Neural progenitor cell (in vitro differentiated cells): ENCODE measurements at places on chromosomes 2 and 18.
A peak's percentile ranks its signal among the peaks of the same experiment; 100 is the strongest.

DNA sequence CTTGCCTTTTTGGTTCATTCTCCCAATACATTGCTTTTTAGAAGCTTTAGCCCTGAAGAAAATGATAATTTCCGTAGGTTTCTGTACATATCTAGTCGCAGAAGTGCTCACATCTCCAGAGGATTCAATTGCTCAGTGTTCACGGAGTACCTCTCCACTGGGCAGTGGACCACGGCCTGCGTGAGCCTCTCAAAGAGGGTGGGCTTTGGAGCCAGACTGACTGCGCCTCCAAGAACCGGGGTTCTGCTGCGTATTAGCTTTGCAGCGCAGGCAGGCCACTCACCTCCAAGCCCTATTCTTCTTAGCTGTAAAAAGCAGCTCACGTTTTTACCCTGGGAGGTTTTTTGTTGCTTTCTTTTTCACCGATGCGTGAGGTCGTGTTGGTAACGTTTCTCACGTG, 35.4 kb downstream of the NTSR2 start:
- no peak for DNase-seq

GRCh38 chr2:127658641-127659407, 12.9 kb downstream of the GPR17 start:
- DNase-seq, result no peak

DNA sequence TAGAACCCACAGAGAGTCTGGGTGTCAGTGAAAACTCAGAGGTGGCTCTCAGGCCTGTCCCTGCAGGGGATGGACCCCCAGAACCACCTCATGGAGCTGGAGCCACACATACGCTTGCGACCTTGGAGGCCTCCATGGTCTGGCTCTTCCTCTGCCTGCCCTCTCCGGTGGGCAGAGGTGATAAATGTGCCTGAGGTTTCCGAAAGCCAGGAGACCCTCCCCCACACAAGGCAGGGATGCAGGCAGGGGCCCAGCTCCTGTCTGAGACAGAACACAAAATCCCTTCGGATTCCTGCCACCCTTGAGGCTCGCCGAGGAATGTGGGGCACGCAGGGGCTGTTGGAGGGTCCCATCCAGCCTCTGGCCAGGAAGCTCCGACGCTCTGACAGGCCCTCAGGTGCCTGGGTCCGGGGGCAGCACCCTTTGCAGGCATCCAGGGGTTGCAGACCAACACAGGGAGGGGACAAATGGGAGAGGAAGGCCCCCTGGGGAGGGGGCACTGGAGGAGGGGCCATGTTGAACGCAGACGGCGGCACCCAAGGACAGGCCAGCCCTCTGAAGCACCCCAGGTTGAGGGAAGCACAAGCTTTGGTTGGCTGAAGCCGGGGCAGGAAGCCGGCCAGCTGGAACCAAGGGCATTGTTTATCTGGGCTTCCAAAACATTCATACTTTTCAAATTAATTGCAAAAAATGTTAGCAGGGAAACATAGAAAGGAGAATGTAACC, 4.1 kb upstream of the SNED1 start:
- DNase-seq, result no peak

GRCh38 chr2:152084076-152084475, 14.8 kb downstream of the CACNB4 start:
- no peak for DNase-seq

GRCh38 chr2:136538489-136538888, 226.9 kb upstream of the THSD7B start:
- DNase-seq, result no peak

DNA sequence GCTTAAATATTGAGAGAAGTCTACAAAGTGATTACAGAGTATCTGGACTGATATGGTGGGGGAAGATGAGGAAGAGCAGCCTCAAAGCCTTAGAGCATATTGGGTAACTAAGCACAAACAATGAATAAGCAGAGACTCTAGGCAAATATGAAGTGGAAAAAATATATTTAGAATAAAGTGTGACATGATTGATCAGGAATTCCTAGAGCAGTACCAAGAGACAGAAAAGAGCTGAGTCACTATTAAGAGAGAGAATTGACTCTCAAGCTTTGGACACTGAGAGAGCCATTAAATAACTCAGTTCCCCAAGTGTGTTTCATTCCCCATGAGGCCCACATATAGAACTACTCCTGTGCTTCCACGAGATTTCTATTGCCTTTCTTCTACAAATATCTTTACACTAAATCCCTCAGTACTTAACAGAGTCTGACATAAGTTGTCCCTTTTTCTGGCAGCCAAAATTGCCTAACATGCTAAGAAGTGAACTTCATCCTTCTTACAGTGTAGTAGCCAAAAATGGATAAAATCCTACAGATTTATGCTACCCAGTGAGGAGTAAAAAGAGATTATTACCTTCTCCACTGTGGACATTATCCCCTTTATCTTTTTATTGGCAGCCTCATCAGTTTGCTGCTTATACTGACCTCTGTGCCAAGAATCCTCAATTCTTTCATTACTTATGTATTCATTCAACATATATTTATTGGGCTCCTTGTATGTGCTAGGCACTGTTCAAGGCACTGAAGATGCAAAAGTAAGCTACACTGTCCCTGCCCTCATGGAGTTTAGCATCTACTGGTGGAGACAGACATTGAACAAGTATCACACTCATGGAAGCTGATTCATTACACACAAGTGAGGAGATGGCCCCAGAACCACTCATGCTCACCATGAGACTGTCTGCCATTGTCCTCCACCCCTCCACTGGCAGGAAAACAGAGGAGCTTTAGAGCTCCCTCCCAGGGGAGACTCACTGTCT, 45.4 kb downstream of the SLC40A1 start:
- no peak for DNase-seq

DNA sequence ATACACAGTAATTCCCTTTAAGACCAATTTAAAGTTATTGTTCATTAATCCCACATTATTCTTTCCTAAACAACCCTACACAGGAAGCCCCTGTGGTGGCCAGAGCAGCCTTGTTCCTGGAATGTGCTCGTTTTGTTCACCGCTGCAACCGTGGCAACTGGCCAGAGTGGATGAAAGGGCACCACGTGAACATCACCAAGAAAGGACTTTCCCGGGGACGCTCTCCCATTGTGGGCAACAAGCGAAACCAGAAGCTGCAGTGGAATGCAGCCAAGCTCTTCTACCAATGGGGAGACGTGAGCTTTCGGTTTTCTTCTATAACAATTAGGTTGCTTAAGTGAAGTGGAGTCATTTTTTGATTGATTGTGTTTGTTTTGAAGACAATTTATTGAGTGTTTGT, 101.0 kb downstream of the UNC80 start:
- peak; percentile 91 for DNase-seq

DNA sequence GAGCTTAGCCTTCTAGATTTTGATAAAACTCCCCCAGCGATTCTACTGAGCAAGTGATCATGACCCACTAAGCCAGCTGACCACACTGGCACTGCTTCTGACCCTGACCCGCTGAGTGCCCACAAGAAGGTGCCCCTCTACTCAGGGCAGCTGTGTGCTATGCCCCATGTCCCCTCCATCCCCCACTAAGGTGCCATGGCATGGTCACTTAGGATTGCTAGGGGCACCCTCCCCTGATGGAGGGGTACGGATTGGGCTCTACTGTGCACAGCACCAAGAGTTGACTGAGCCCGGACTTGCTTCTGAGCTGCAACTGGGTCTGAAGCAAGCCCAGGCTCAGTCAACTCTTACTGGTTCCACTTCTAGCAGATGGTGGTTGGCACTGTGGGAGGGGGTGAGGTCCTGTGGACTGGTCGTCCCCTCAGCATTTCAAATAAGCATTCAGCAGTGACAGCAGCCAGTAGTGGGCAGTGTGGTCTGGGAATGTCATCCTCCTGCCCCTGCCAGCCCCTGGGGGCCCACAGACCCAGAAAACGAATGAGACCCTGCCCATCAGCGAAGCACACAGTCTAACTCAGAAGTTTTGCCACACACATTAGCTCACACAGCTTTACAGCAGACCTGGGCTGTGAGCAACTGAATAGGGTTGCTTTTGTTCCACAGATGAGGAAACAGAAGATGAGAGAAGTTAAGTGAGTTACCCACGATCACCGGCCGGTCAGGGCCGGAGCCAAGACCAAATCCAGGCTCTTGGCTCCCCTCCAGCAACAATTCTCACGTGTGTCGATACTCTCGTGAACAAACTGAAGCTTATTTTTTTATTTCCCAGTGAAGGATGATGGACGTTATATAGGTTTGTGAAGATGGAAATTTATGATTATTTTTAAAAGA, 52.1 kb upstream of the FOSL2 start:
- DNase-seq, result no peak

DNA sequence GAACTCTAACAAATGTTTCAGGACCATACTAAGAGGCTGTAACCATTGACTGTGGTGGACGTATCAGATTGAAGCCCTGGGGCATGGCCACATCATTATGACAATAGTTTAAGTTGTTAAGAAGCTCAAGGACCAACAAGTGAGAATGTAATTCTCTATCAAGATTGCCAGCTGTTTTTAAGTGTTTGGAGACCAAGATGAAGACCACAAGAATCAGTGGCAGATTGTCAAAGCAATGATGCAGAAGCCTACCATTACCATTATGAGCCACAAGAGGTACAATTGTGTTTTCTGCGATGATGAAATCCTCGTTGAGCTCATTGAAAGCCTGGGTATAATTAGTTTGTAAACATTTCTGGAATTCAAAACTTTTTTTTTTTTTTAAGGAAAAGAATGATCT, 261.1 kb upstream of the ZEB2 start:
- DNase-seq, result no peak

- DNase-seq, result no peak
Observed at GRCh38 chr2:190210471-190210870, 109.2 kb downstream of the HIBCH start.

- DNase-seq, result peak; percentile 94
Observed at GRCh38 chr2:72915907-72916742, 1.2 kb upstream of the EMX1 start.

GRCh38 chr2:144198116-144198515, 321.8 kb downstream of the ZEB2 start:
- no peak for DNase-seq
